ENCODE measurements at places on chromosomes 4 and X. TPM values are rescaled to one million over a fixed set of nuclear protein-coding genes. Genes with fewer than 3 reads are reported as not detected.

ALPK1 gene
- total RNA-seq = 17.7 TPM

RENBP gene
- 6.8 TPM for total RNA-seq

RFC1 gene
- total RNA-seq = 94.7 TPM

LPAR4 gene
- 0.40 TPM for total RNA-seq

HS6ST2 gene
- total RNA-seq = not detected

ZNF157 gene
- total RNA-seq = 0.23 TPM

NSUN7 gene
- 0.42 TPM for total RNA-seq

ARHGEF9 gene
- 54.1 TPM for total RNA-seq

TMEM31 gene
- not detected for total RNA-seq

DKK2 gene
- not detected for total RNA-seq

PDZD4 gene
- 0.12 TPM for total RNA-seq

OTUD6A gene
- total RNA-seq = not detected

STARD8 gene
- total RNA-seq = 2.3 TPM

CNGA1 gene
- total RNA-seq = not detected

SOX3 gene
- not detected for total RNA-seq

EDA gene
- total RNA-seq = 0.79 TPM

IGSF1 gene
- not detected for total RNA-seq

CYBB gene
- not detected for total RNA-seq

FAM47E gene
- 0.18 TPM for total RNA-seq

CCSER1 gene
- not detected for total RNA-seq

IDH3G gene
- total RNA-seq = 72.0 TPM

DCAF12L1 gene
- total RNA-seq = not detected

NLRP2B gene
- not detected for total RNA-seq

ATP7A gene
- total RNA-seq = 10.0 TPM

DCAF4L1 gene
- total RNA-seq = 0.33 TPM

DGKK gene
- not detected for total RNA-seq

TNMD gene
- not detected for total RNA-seq

REPS2 gene
- not detected for total RNA-seq

FAM184B gene
- total RNA-seq = not detected

LIMCH1 gene
- not detected for total RNA-seq

IL2RG gene
- total RNA-seq = 370 TPM

NRK gene
- total RNA-seq = not detected

TXLNG gene
- total RNA-seq = 13.2 TPM
